ENCODE measurements at places on chromosomes 4 and X.

GRCh38 chr4:102533904-102534303, 32.7 kb downstream of the NFKB1 start:
- no peak for DNase-seq

- DNase-seq, result no peak
Measured at GRCh38 chr4:73885574-73886267, 16.5 kb downstream of the CXCL1 start.

DNA sequence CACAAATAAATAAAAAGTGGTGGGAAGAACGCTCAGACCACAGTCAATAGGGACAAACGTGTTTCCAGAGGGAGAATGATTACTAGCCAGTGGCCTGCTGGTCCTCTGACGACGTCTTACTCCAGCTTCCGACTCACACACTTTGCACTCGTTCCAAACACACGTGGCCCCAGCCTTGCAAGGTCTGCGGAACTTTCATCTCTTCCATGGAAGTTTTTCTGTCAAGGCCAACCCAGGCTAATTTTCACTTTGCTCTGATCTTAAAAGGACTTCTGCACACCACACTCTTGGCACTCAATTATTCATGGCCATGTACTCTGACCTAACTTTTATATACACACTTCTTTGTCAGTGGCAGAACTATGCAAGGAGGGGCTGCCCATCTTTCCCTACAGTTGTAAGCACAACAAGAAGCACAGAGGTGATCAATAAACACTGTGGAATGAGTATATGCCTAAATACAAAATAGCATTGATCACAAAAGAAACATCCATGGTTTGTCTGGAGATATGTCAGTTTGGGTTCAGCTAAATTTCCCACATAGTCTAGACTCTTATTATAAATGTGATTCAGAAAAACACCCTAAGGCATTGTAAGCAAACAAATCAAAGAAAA, 69.4 kb downstream of the STX18 start:
- no peak for DNase-seq

- no peak for DNase-seq
Measured at GRCh38 chrX:24377911-24378468, 17.6 kb downstream of the SUPT20HL1 start.

DNA sequence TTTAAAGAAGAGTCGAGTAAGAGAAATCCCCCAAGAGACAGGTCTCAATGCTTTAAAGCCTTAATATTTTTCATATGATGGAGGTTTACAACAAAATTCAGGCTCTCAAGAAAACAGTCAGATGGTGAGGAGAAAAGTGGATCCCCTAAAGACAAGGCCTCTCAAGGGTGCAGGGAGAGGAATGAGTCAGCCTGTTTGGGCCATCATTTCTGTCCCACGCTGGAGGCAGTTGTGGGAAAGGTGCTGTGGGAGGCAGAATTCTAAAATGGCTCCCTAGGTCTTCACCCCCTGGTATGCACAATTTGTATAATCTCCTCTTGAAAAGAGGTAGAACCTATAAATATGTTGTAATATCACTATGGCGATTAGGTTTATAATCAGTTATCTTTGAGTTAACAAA, 4.6 kb upstream of the TIFA start:
- no peak for DNase-seq

DNA sequence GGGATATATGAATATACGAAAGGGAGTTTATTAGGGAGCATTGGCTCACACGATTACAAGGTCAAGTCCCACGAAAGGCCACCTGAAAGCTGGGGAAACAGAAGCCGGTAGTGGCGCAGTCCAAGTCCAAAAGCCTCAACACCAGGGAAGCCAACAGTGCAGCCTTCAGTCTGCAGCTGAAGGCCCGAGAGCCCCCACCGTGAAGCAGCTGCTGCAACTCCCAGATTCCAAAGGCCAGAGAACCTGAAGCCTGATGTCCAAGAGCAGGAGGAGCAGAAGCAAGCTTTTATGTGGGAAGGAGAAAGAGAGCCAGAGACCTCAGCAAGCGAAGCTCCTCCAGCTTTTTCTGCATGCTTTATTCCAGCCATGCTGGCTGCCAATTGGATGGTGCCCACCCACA, 275.8 kb downstream of the PTTG2 start:
- DNase-seq, result no peak

- no peak for DNase-seq
Measured at GRCh38 chrX:13412208-13412600, 92.4 kb upstream of the ATXN3L start.

GRCh38 chr4:25950461-25951389, 36.7 kb downstream of the SMIM20 start:
- DNase-seq, result no peak

DNA sequence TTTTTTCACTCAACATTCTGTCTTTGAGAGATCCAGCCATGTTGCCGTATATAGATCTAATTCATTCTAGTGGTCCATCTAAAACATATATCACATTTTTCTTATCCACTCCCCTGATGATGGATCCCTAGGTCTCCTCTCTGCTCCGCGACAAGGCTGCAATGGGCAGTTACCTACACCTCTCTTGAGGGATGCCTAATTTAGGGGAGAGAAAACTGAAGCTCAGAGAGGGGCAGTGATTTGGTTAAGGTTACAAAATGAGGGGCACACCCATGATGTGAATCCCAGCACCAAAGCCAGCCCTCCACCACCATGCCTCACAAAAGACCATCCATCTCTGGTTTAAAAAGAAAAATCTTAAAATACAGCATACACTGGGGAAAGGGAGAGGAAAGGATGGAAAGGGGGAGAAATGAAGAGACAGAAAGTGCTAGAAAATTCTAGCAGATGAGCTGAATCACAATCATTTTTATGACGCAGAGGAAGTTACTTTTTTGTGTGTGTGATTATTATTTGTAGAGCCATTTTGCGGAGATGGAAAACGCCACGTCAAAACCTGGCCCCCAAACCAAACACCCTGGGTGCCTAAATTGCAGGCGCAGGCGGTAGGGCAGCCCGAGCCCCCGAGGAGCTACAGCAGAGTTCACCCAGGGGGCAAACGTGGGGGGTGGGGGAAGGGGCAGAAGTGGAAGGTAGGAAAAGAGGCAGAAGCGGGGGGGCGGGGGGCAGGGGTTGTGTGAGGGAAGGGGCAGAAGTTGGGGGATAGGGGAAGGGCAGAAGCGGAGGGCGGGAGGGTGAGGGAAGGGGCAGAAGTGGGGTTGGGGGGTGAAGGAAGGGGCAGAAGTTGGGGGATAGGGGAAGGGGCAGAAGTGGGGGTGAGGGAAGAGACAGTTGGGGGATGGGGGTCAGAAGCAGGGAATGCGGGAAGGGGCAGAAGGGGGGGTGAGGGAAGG, 1.3 kb upstream of the TSPYL2 start:
- peak; percentile 42 for DNase-seq

GRCh38 chrX:16593801-16594200, 56.2 kb upstream of the S100G start:
- no peak for DNase-seq

DNA sequence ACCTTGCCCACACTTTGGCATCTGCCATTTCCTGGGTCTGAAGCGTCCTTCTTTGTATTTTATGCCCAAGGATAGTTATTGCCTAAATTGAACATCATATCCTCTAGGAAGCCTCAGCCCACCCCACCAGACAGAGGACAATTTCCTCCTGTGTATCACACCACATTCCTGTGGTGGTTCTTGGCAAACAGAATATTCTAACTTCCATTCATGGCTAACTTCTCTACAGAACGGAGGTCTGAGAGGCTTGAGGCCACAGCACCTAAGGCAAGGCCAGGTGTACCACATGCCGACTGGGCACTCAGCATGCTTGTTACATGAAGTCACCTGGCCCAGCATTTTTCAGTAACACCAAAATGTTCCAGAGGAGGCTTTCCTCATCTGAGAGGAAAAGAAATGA, 42.4 kb downstream of the CD99L2 start:
- DNase-seq, result no peak

- DNase-seq, result no peak
Measured at GRCh38 chrX:74061879-74062278, 242.1 kb upstream of the ZCCHC13 start.

- DNase-seq, result no peak
Measured at GRCh38 chrX:110132450-110133114, 129.7 kb downstream of the TMEM164 start.

- DNase-seq, result no peak
Measured at GRCh38 chr4:145781351-145781750, 101.4 kb downstream of the C4orf51 start.

- DNase-seq, result no peak
Measured at GRCh38 chr4:183798301-183799253, 106.5 kb upstream of the STOX2 start.

DNA sequence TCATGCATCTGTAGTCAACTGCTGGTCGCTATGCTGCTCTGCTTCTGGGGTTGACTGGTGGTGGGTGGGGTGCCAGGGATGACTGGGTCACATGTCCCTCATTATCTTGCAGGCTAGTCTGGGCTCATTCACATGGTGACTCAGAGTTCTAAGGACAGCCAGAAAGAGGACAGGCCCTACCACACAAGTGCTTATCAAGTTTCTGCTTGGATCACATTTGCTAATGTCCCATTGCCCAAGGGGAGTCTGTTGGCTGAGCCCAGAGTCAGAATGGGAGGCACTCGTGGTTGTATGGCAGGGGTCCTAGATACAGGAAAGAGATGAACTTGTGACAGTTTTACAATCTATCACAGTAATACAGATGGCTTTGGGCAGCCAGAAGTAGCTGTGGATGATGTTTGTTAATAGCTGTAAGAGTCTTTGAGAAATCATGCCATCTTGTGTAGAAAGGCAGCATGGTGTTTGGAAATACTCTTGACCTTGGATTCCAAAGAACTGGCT, 221.3 kb downstream of the GPAT3 start:
- no peak for DNase-seq

DNA sequence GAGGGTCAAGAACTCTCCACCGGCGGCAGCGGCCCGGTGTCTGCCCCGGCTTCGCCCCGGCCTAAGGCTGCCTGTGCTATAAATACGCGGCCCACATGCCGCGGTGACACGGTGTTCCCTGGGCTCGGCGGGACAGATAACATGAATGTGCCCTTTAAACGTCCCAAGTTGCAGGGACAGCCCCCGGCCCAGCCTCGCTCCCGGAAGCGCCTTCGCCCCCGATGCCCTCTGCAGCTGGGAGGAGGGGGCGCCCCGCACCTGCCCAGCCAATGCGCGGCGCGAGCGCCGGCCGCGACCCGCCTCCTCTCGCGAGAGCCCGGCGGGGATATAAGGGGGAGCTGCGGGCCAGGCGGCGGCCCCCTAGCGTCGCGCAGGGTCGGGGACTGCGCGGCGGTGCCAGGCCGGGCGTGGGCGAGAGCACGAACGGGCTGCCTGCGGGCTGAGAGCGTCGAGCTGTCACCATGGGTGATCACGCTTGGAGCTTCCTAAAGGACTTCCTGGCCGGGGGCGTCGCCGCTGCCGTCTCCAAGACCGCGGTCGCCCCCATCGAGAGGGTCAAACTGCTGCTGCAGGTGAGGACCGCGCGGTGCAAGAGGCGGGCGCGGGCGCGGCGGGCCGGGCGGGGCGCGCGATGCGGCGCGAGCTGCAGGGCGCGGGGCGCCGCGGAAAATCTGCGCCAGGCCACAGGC, at the start of gene SLC25A4:
Gene SLC25A4 (plus strand): TSS at position 355 of the 689 bp plus-strand sequence. CDS start 107 bp downstream, at position 462.
- DNase-seq, result peak; percentile 79

DNA sequence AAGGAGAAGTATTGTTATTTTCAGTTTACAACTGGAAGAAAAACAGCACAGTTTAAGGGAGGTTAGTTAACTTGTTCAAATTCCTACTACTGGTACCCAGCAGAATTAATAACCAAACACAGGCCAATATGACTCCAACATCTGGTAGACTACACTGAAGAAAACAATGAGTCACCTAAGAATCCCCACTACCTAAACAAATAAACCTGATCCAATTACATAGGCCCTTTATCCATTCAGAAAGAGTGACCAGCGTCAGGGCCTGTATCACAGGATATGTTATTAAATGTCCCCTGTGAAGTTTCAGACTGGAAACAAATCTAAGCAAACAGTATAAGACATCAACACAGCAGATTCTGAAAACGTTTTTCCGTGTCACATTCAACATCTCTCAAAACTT, 492.5 kb upstream of the INTU start:
- no peak for DNase-seq

DNA sequence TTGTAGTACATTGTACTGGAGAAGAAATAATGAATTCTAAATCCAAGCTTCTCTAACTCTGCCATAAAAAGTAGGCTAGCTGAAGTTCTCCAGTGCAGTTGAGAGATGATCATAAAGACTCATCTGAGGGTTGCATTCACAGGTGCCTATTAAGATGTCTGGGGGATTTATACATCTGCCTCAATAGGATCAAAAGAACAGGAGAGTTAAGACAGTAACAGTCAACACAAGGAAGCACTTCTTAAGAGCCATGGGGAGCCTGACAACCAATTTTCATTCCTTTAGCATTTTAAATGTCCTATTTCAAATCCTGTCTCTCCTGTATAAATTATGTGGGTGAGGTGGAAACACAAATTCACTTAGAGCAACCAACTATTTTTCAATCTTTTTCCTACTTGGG, 432.4 kb upstream of the NWD2 start:
- DNase-seq, result no peak

DNA sequence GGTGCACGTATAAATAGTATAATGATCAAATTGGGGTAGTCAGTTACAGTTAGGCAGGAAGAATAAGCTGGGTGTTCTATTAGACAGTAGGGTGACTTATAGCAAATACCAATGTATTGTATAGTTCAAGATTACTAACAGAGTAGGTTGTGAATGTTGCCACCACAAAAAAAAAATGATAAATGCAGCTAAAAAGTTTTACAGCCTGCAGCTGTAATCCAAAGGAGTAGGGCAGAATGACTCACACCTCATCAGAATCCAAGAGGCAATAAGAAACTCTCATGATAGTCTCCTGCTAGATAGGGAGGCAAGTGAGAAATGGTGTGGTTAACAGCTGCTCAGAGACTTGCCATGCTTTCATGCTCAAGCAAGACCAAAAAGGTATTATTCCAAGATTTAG, 19.6 kb upstream of the TCEAL4 start:
- DNase-seq, result no peak

GRCh38 chr4:51942108-51942832, 77.9 kb downstream of the LRRC66 start:
- no peak for DNase-seq

GRCh38 chr4:170391066-170391740, 301.4 kb upstream of the AADAT start:
- no peak for DNase-seq

GRCh38 chr4:139267301-139267700, 12.7 kb downstream of the MGARP start:
- no peak for DNase-seq

DNA sequence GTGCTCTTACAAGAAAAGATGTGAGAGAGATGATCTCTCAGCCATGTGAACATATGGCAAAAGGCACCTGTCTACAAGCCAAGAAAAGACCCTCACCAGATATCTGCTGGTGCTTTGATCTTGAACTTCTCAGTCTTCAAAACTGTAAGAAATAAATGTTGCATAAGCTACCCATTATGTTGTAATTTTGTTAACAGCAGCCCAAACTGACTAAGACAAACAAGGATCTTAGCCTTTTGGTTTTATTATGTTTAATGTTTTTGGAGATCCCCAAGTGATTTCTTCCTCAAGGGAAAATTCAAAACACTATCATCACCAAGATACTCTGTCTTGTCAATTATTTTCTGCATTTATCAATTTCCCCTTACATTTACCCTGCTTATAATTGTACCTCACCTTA, 21.8 kb upstream of the CCNI start:
- no peak for DNase-seq

Measured in CD8-positive, alpha-beta memory T cell (primary cell).